ENCODE measurements at places on chromosomes 13 and 19. TPM values are rescaled to one million over a fixed set of nuclear protein-coding genes. Genes with fewer than 3 reads are reported as not detected.

GRCh38 chr19:13689085-13689484 lies 75.2 kb upstream of the MRI1 start:
- no peak for DNase-seq

GRCh38 chr19:30877661-30878113 lies 471.5 kb downstream of the TSHZ3 start:
- DNase-seq: no peak

DNA sequence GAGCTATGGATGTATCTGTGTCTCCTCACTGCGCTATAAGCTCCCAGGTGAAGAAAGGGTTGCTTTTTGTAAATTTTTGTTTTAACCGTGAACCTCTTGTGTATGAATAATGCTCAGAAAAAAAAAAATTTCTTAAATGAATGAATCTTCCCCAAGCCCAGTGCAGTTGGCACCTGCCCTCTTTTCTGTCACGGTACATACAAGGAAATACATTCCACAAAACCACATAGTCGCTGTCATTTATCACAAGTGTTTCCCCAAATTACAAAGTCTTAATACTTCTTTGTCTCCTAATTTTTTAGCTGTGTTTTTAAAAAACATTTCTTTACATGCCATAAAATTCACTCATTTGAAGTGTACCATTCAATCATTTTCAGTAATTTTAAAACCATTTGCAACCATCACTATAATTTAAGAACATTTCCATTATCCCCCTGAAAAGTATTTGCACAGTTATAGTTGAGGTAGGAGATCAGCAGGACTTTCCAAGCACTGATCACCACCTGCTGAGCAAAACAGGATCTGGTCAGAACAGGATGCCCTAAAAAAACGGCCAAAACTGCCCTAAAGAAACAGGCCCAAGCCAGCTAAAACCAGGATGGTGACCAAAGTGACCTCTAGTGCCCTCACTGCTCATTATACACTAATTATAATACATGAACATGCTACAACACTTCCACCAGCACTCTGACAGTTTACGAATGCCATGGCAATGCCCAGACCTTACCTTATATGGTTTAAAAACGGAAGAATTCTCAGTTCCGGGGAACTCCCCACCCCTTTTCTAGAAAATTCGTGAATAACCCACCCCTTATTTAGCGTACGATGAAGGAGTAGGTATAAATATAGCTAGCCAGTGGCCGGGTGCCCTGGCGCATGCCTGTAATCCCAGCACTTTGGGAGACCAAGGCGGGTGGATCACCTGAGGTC lies 1.3 kb upstream of the TEX30 start:
- DNase-seq: no peak

DNA sequence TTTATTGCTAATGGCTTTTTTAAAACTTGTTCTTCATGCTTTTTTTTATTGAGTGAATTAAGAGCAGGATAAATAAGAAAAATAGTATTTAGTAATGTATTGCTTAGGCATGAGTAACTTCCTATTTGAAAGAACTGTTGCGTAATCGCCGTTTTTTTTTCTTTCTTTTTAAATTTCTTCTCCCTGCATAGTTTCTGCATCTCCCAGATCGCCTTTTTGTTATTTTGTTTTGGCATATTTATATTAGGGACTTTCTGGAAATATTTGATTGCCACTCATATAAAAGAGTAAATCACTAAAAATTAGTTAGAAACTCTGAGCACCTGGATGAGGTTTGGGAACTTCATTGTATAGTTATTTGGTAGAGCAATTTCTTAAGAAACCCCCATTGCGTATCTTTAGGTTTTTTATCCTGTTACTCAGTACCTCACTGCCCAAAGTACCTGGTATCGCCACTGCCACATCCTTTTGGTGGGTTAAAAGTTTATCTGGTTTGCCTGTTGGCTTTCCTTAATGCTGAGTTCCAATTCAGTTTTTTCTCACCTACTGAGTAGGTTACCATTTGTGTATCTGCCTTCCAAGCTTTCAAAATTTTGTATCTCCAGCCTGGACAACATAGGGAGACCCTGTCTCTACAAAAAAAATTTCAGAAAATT lies 36.2 kb upstream of the LPAR6 start:
- DNase-seq: peak; percentile 57

DNA sequence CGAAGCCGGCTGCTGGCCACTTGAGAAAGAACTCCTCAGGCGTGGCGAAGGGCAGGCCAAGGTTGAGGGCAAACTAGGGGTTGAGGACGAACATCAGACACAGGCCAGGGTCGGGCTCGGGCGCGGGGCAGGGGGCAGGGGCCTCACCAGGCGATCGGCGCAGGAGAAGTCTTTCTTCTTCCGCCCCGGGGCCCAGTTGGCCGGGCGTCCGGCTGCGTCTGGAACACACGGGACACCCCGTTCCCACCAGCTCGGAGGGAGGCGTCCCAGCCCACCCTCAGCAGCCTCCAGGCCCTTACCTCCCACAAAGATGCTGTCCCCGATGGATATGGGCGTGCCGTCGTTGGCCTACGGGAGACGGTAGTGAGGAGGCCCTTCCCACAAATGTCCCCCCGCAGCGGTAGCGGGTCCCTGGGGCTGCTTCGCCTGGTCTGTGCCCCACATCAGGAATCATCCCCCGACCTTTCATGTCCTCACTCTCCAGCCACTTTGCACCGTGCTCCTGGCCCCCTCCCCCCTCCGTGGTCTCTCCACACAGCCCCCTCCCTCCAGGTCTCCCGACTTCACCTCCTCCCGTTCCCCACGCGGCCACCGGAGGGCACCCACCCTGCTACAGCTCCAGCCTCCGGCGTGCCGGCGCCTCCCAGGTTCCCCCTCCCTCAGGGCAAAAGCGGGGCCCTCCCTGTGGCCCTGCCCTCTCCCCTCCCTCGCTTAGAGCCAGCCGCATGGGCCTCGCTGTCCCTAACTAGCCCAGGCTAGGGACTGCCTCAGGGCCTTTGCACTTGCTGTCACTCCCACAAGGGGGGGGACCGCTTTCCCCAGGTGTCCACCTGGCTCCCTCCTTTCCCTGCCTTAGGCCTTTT lies 4.8 kb downstream of the PNKP start:
- no peak for DNase-seq

- DNase-seq: peak; percentile 76
These were observed 14.0 kb upstream of the GJA3 start for GRCh38 chr13:20174656-20175405.

- no peak for DNase-seq
These were observed 88.8 kb downstream of the ENOX1 start for GRCh38 chr13:43698009-43698408.

DNA sequence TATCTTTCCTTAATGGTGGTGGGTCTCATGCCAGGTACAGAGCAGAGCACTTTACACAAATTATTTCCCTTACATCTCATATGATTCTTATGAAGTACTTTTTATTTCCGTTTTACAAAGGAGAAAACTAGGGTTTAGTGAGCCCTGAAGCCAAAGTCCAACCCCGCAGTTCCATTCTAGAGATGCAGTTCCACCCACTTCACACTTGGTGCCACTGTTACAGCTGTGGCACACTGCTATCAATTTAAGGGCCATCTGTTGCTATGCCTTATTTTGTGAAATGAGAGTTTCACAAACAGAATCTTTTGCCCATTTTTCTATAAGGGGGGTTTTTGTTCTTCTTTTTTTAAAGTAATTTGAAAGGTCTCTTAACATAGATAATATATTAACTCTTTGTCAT lies 12.9 kb downstream of the MIPEP start:
- DNase-seq: no peak

- DNase-seq: no peak
These were observed 21.0 kb downstream of the CCNE1 start for GRCh38 chr19:29832801-29833200.

GRCh38 chr19:55712804-55713631 lies 25.2 kb downstream of the NLRP9 start:
- DNase-seq: no peak

- DNase-seq: no peak
These were observed 53.2 kb upstream of the EEF1AKMT1 start for GRCh38 chr13:20826843-20827560.

DNA sequence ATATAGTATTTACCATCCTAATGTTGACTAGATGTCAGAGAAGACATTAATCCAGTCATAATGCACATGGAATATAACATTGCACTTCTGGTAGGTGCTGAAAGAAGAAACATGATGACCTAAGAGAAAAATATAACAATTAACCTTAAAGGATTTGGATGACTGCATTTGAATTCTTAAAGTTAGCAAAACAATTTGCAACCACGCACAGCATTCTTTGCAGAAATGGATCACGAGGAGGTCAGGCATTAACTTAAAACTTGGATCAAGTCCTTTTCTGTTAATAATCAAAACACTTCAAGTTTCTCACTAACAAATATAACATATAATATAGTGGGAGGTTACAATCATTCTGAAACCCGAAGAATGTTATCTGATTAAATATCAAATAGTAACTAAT lies 525.0 kb upstream of the SLITRK6 start:
- no peak for DNase-seq

DNA sequence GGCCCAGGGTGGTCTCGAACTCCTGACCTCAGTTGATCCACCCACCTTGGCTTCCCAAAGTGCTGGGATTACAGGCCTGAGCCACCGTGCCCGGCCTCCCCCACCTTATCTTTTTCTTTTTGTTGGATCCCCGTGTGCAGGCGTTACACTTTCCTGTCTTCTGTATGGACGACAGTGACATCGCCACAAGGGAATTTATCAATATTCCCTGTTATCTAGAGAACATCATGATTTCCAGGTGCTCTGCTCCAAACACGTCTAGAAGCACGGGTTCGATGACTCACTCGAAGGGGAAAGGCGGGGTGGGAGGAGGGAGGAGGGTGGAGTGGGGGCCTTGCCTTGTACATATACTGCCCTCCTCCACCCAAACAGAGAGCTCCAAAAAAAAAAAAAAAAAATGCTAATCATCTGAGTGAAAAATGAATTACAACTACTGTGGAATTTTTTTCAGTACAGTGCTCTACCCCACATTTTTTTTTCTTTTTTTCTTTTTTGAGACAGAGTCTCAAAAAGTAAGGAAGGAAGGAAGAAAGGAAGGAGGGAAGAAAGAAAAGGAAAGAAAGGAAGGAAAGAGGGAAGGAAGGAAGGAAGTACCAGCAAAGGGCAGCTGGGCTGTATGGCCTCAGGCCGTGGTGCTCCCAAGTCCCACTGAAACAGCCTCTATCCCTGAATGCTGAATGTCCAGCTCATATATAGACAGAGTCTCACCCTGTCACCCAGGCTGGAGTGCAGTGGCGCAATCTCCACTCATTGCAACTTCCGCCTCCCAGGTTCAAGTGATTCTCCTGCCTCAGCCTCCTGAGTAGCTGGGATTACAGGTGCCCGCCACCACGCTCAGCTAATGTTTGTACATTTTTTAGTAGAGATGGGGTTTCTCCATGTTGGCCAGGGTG lies 36.8 kb downstream of the INSR start:
- no peak for DNase-seq

- DNase-seq: no peak
These were observed 528.7 kb downstream of the RFC3 start for GRCh38 chr13:34346626-34347025.

- no peak for DNase-seq
These were observed 167.0 kb upstream of the IPO5 start for GRCh38 chr13:97786510-97786909.

DNA sequence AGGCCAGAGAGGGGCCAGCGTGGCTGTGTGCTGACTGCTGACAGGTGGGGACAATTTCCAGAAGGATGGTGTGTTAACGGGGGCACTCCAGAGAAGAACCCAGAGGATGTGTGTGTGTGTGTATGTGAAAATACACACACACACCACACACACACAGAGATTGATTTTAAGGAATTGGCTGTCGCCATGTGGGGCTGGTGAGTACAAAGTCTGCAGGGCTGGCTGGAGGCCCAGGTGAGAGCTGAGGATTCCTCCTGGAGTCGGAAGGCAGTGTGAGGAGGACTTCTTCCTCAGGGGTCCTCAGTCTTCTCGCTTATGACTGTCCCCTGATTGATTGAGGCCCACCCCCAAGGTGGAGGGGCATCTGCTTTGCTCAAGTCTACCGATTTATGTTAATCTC lies 7.6 kb upstream of the GJB6 start:
- no peak for DNase-seq

GRCh38 chr13:89857502-89857901 lies 1490.0 kb upstream of the MIR17HG start:
- no peak for DNase-seq

GRCh38 chr13:23987331-23987894 lies 90.1 kb upstream of the C1QTNF9B start:
- no peak for DNase-seq

GRCh38 chr13:102169471-102170015 lies 232.3 kb downstream of the FGF14 start:
- DNase-seq: no peak

DNA sequence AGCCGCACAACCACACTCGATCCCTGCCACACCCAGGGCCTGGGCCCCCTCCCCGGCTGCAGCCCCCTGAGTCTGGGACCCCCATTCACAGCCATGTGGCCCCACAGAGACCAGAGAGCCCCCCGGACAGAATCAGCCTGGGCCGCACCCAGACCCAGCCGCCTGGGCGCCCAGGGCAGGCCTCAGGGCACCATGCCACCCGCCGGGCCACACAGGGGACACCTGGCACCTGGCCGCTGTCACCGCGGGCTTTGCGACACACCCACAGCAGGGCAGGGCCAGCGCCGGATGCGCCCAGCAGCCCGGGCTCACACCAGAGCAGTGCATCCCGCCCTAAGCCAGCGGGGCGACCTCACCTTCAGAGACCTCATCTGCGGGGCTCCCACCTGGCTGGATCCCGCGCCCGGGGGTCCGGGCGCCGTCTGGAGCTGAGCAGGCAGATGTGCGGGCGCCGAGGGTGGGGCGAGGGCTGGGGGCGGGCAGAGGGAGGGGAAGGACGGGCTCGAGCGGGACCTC lies 443 bp downstream of the TBXA2R start:
- no peak for DNase-seq

DNA sequence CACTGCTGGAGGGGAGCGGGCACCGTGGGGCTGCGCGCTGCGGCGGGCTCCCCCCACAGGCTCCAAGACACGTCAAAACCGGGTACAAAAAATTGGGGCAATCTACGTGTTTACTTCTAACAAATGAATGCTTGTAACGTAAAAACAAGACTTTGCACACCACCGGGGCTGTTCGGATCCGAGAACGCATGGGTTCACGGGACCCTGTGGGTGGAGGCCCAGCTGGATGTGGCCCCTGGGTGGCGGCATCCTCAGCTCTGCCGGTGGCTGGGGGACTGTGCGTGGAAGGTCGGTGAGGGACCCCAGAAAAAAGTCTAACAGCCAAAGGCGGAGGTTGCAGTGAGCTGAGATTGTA lies 10.3 kb upstream of the SLC7A10 start:
- no peak for DNase-seq

Gene ZNF132
- total RNA-seq: 5.4 TPM

Gene KLK4
- not detected for total RNA-seq

Gene YJEFN3
- total RNA-seq: 9.9 TPM

Gene WDR62
- 46.0 TPM for total RNA-seq

Gene CYP4F2
- not detected for total RNA-seq

Gene TUBA3C
- total RNA-seq: not detected

Gene ZNF90
- total RNA-seq: 16.6 TPM

Gene TMIGD2
- total RNA-seq: 29.8 TPM

Gene OLFM2
- total RNA-seq: 5.1 TPM

Gene FUT2
- not detected for total RNA-seq

Gene ZNF415
- 0.35 TPM for total RNA-seq

Gene ZNF418
- total RNA-seq: 5.7 TPM

Gene TMEM190
- not detected for total RNA-seq

Gene LHFPL6
- total RNA-seq: 2.6 TPM

Gene ABCA7
- 62.7 TPM for total RNA-seq
